Glutamatergic neuron (in vitro differentiated cells): ENCODE measurements at places on chromosomes 11 and 22.

GRCh38 chr11:40732132-40732531 is 727.3 kb downstream of the LRRC4C start:
- DNase-seq = no peak

- DNase-seq = no peak
Observed at GRCh38 chr11:122210367-122210997, 94.5 kb upstream of the BLID start.

- DNase-seq = no peak
Observed at GRCh38 chr11:118662401-118663271, 16.8 kb downstream of the TREH start.

GRCh38 chr22:29693161-29693560 is 26.6 kb upstream of the CABP7 start:
- no peak for DNase-seq

- no peak for DNase-seq
Observed at GRCh38 chr11:6563667-6564066, 39.7 kb downstream of the RRP8 start.

GRCh38 chr11:83545494-83546260 is 259.5 kb upstream of the CCDC90B start:
- DNase-seq = no peak

DNA sequence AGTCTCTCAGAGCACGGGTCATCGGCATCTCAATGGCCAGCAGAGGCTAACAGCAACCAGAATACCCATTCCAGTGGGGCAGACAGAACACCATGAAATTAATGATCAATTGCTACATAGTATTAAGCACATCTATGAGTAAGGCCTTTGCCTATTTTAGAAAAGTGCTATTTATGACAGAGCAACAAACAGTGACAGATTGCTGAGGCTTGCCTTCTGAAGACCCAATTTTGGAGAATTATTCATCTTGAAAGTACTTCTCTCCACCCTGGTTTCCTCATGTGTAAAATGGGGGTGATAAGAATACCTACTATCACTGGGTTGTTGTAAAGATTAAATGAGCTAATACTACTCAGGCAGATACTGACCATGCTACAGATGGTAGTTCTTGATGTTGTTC is 232.7 kb downstream of the TENM4 start:
- no peak for DNase-seq

GRCh38 chr11:133202816-133203215 is 329.5 kb downstream of the OPCML start:
- DNase-seq = no peak

DNA sequence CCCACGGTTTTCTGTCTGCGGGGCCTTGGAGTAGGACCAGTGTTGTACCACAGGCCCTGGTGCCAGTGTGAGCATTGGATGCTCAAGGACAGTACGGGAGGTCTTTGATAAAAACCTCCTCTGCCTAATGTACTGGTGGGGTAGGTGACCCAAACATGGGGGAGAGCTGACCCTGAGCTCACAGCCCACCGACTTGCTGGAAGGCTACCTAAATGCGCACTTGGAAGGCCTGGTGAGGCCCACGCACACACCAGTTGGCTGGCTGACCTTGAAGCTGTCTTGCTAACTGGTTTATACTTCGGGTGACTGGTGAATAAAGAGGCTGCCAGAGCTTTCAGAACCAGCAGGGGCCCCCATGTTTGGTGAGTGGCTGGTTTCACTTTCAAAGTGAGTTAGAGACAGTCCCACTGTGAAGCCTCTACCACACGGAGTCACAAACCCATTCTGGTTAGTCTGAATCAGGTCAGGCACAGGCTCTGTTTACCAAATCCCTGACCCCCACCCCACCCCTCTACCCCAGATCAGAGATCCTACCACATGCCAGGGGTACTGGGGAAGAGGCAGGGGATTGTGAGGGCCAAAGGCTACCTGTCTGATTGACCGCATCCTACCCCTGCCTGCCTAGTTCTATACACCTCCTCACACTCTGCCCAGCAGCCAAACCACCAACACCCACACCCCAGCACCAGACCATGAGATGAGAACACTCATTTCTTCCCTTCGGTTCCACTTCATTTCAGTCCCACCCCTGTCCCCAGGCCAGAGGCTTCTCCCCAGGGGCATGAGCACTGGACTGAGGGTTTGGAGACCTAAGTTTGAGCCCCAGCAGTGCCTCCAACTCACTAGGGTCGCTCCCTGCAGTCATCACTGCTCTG is 12.7 kb upstream of the IL2RB start:
- no peak for DNase-seq

DNA sequence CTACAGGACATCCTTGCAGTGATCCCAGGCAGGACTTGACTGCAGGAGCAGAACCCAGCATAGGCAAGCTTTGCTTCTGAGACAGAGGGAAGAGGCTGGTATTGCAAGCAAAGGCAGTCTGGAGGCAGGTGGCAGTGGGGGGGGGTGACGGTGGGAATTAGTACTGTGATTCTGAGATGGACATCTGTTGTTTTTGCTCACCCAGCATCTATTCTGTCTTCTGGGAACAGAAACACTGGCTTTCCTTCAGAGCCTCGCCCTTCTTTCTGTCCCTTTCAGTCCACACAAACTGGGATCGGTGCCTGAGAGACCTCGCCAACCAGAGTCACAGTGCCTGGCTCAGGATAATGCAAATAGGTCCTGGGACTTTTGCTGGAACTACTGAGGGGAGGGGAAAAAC is 31.2 kb upstream of the RASL10A start:
- DNase-seq = peak; percentile 58

GRCh38 chr11:6742260-6742659 is 29.5 kb downstream of the OR2AG2 start:
- DNase-seq = no peak

- DNase-seq = no peak
Observed at GRCh38 chr22:27253108-27253902, 548.3 kb downstream of the MN1 start.

- no peak for DNase-seq
Observed at GRCh38 chr11:2564008-2564530, 119.3 kb downstream of the KCNQ1 start.

DNA sequence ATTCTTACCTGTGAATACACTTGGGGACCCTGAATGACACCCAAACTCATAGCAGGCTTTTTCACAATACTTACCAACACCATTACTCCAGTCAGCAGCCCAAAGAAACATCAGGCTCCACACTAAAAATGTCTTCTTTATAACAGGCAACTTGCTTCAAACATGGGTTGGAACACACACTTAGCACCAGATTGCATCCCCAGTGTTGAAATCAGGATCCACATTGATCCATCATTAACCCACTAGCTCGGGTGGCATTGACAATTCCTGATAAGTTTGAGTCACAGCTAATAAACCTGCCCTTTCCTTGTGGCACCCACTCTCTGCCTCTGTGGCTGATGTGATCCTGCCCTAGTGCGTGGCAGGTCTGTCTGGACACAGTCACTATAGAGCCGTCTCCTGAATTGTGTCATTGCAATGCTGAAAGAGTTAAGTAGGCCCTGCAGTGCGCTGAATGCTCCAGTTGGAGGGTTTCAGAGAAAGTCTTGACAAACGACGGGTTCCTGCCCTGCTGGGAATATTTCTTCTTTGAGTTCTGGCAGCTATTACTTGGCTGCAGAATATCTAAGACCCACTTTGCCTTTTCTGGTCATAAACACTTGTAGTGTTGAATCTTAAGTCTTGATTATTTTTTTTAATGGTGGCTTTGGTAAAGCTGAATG is 19.6 kb upstream of the C11orf96 start:
- DNase-seq = no peak

- no peak for DNase-seq
Observed at GRCh38 chr11:132058211-132058772, 687.9 kb downstream of the NTM start.

- no peak for DNase-seq
Observed at GRCh38 chr11:59418156-59418555, 8.1 kb downstream of the OR5A2 start.

DNA sequence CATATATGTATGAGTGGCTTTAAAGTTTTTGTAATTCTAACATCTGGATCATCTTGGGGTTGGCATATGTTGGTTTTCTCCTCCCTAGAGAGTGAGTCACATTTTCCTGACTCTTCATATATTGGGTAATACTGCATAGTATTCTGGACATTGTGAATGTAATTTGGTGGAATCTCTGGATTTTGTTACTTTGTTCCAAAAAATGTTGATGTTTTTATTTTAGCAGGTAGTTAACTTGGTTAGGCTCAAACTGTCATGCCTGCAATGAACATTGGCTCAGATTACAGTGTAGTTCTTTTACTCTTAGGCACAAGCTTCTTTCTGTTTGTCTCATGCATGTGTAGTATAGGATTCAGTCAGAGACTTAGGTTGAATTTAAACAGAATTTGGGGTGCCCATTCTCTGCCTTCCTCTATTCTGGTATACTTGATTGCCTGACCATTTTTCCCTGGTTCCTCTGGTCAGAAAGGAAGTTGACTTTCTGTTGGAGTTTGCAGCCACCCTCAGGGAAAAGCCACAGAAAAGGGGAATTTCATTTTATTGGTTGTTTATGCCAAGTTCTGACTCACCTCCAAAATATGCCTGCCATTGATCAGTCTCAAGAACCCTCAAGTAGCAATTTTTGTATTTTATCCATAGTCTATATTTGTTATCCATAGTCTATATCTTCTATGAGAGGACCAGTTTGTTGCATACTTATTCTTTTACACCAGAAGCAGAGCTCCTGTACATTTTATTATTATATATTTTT is 151.7 kb downstream of the UVRAG start:
- no peak for DNase-seq

DNA sequence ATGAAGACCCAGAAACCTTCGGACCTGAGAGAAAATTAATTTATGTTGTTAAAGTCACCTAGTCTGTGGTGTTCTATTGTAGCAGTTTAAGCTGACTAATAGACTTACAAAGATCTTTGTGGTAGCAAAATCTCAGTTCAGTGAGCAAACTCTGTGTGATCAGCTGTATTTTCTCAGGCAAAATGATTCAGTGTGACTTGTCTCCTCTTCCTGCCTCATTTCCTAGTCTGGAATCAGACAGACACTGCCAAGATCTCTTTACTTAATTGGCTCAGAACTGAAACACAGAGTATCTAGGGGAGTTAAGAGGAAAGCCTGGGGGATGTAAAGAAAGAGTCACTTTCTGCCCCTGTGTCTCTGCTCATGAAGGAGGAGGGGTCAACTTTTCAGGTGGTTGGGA is 564.7 kb downstream of the KCNA4 start:
- no peak for DNase-seq

DNA sequence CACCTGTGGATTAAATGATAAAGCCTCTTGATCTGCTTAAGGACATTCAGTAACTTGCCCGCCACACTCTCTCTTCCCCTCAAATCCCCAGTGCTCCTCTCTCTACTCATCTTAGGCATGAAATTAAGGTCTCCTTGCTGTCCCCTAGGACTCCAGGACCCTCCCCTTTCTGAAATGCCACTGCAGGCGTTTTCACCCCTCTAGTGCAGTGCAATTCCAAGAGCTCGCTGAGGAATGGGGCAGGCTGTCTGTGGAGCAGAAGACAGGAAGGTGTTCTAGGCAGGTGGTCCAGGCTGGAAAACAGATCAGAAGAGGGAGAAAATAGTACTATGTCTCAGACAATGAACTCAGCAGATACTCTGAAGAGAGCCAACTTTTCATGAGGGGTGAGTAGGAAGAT is 55.8 kb upstream of the ARHGAP42 start:
- no peak for DNase-seq

DNA sequence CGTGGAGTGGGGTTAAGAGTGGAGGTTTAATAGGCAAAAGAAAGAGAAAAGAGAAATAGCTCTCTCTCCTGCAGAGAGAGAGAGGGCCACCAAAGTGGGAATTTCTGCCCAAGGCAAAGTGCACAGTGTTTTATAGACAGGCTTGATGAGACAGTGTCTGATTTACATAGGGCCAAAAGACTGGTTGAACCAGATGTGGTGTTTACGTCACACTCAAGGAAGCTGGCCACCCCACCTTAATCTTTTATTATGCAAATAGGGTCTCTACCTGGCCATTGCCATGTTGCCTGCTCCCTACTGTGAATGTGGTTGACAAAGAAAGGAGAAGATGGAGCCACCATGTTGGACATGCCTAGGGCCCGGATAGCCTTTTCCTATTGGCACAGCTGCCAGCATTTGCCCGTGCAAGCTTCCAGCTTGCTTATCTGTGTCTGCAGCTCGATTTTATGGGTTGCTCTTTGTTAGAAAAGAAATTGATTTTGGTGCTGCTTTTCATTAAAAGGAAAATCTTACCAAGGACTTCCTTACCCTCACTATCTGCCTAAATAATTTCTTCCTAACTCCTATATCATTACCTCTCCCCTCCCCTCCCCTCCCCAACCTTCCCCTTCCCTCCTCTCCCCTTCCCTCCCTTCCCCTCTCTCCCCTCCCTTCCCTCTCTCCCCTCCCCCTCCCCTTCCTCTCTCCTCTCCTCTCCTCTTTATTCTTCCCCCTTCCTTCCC is 436.0 kb downstream of the NELL1 start:
- no peak for DNase-seq

DNA sequence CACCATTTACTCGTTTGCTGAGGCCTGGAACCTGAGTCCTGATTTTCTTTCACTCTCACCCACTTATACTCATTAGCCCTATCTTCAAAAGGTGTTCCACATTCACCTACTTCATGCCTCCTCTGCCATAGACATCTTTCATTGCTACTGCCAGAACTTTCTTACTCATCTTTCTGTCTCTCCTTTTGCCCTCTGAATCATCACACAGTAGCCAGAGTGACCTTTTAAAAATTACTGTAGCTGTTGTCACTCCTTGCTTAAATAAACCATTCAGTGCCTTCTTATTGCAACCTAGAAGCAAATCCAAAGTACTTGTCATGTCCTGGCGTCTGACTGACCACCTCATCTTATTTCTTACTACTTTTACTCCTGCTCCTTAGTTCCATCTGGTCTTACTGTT is 38.2 kb downstream of the ATXN10 start:
- DNase-seq = no peak

- no peak for DNase-seq
Observed at GRCh38 chr11:8331767-8332166, 68.1 kb upstream of the LMO1 start.

DNA sequence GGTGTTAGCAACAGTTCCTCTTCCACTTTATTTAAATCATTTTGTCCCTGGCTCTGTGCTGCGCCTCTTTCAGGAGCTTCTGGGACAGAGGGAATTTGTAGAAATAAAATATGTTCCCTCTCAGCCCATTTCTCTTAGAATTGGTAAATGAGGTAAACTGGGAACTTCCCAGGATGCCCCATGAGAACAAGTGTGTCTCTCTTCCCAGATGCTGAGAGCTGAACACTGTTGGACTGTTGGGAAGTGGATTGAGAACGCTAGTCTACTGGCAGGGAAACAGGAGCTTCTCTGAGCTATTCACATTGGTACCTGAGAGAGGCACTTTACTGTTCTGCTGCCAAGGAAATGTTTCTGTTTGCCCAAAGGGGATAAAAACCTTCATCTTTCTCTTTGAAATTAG is 4.0 kb downstream of the CRY2 start:
- no peak for DNase-seq

- DNase-seq = no peak
Observed at GRCh38 chr11:12889243-12889642, 119.9 kb upstream of the RASSF10 start.
